ENCODE measurements at places on chromosomes 3 and 15. TPM values are rescaled to one million over a fixed set of nuclear protein-coding genes. Genes with fewer than 3 reads are reported as not detected.

CNTN4 gene
- total RNA-seq = 8.8 TPM

GRCh38 chr3:148233403-148233802 is 464.3 kb upstream of the AGTR1 start:
- H3K36me3 ChIP-seq = no peaks in the 10 kb centered on the region
- DNase-seq = no peak
- H3K4me3 ChIP-seq = no peak overlapping the region
- H3K27ac ChIP-seq = no peak overlapping the region
- no peaks in the 10 kb centered on the region for H3K4me1 ChIP-seq

DNA sequence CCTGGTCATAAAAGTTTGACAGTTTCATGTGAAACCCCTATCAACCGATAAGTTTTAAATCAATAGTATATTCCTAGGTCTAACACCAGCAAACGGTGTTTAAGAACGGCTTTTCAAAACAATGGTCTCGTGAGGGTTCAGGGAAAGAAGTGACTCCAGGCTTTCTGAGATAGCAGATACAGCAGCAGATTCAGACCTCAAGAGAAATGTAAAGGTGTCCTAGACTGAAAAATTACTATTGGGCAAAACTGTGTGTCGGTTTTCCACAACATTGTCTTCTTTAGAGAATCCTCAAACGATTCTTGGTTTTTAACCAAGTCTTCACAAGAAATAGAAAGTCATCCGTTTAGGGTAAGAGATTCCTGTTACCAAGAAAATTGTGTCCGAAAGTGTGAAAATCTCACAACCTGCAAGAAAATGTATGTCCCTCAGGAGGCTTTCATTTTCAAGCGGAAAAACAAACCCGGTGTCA is 1.2 kb downstream of the SETD2 start:
- H3K4me3 ChIP-seq = peak overlapping the region; percentile 79
- peaks cover 64% of the 10 kb centered on the region for H3K4me1 ChIP-seq
- H3K27me3 ChIP-seq = no peaks in the 10 kb centered on the region
- peak overlapping the region; percentile 97 for H3K27ac ChIP-seq
- no peak for DNase-seq

DNA sequence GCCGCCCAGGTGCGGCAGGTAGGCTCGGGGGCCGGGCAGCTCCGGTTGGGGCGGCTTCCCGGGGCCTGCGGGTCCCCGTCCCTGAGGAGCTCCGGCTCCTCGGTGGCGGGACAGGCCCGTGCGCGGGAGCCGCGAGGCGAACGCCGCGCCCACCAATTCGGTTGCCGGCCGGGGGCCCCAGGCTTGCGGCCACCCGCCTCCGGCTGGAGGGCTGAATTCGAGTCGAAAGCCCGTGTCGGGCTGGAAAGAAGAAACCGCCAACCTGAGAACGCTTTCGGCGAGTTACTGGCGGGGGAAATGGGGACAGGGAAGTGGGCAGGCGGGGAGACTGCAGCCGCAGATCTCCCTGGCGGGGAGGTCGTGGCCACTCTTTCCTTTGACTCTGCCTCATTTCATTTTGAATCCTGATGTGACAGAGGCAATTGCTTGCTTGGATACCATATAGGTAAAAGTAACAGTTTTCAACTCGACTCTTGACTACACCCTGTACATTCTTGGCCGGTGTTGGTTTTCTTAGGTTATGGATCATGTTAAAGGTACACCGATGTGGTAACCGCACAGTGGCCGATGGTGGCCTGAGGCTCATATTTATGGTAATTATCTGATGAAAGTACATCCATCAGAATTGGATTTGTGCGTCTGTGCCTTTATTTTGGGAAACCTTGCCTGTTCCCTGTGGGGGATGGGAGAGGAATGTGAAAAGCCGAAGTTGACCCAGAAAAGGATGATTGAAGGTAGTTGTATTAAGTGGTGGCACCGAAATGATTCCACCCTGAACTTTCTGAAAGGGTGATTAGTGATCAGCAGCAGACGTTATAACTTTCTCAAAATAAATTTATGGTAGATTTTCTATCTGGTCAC is 1.7 kb downstream of the B3GNT5 start:
- H3K36me3 ChIP-seq = no peaks in the 10 kb centered on the region
- H3K4me1 ChIP-seq = no peaks in the 10 kb centered on the region

- H3K4me3 ChIP-seq = no peak overlapping the region
- no peaks in the 10 kb centered on the region for H3K27me3 ChIP-seq
- H3K4me1 ChIP-seq = peaks cover 8% of the 10 kb centered on the region
- no peaks in the 10 kb centered on the region for H3K36me3 ChIP-seq
- DNase-seq = no peak
Measured at GRCh38 chr3:13662238-13662847, 113.4 kb downstream of the FBLN2 start.

GRCh38 chr3:66397745-66398144 is 103.1 kb downstream of the LRIG1 start:
- no peak overlapping the region for H3K4me3 ChIP-seq
- peaks cover 43% of the 10 kb centered on the region for H3K4me1 ChIP-seq
- no peak for DNase-seq
- peaks cover 57% of the 10 kb centered on the region for H3K36me3 ChIP-seq
- H3K27ac ChIP-seq = no peak overlapping the region
